ENCODE measurements at places on chromosomes 5 and 9. TPM values are rescaled to one million over a fixed set of nuclear protein-coding genes. Genes with fewer than 3 reads are reported as not detected.
A peak's percentile ranks its signal among the peaks of the same experiment; 100 is the strongest.

Gene FOXD4
- total RNA-seq: not detected

Gene GPR150
- 0.74 TPM for total RNA-seq

Gene PCDHGB2
- total RNA-seq: 0.13 TPM

Gene HNRNPK
- total RNA-seq: 683 TPM

GRCh38 chr9:96086936-96087571, 211.6 kb downstream of the ERCC6L2 start:
- no peak for DNase-seq

- no peak for DNase-seq
These were observed 364.3 kb upstream of the CDH10 start for GRCh38 chr5:25009063-25009462.

DNA sequence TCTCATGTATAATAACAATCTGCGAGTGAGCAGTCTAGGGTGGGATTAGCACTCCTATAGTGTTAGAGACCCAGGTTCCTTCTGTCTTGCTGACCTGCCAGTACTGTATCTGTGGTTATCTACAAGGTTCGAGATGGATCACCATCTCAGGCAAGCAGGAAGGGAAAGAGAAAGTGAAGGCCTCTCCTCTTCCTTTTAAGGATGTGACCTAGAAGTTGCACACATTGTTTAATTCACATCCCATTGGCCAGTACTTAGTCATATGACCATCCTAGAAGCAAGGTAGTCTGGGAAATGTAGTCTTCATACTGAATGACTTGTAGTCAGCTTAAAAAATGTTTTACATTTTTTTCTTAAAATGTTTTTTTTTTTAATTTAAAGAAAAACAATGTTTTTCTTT, 168.6 kb downstream of the CARTPT start:
- DNase-seq: peak; percentile 38

DNA sequence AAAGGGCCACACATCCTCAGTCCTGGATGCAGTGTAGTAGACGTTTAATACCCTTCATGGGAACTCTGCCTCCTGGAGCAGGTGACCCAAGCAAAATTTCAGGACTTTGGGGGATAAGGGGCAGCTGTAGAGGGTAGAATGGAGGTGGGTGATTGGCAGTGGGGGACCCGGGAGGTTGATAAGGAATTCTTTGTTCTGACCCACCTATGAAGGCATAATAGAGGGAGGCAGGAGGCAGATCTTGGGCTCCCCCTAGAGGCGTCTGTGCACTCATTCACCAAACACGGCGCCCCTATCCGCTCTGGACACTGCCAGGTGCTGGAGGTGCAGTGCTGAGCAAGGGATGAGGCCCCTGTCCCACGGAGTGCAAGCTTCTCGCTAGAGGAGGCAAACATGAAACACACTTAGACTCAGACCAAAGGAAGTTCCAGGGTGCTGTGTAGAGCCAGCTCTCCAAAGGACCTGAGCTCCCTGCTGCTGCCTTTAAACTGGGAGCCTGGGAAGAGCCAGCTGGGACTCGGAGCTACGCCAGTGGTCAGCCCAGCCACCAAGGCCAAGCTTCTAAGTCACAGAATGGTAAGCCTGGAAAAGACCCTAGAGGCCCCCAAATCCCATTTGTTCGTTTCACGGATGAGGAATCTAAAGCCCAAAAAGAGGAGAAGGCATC, 7.7 kb downstream of the IL17B start:
- peak; percentile 79 for DNase-seq

DNA sequence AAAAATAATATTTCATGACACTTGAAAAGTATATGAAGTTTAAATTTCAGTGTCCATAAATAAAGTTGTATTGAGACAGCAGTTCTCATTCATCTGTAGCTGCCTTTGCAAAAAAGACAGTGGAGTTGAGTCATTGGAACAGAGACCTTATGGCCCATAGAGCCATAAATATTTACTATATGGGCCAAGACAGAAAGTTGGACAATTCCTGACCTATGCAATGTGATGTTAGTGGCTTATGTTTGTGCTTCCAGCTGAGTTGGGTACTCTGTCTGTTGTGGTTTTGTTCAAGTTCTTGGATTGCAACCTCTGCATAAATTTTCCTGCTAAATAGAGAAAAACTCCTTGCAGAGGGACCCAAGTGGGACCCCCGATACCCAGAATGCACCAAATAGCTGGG, 69.8 kb downstream of the KCNIP1 start:
- no peak for DNase-seq
